H1 (cell line): ENCODE measurements at places on chromosomes 3 and 15. TPM values are rescaled to one million over a fixed set of nuclear protein-coding genes. Genes with fewer than 3 reads are reported as not detected.

DNA sequence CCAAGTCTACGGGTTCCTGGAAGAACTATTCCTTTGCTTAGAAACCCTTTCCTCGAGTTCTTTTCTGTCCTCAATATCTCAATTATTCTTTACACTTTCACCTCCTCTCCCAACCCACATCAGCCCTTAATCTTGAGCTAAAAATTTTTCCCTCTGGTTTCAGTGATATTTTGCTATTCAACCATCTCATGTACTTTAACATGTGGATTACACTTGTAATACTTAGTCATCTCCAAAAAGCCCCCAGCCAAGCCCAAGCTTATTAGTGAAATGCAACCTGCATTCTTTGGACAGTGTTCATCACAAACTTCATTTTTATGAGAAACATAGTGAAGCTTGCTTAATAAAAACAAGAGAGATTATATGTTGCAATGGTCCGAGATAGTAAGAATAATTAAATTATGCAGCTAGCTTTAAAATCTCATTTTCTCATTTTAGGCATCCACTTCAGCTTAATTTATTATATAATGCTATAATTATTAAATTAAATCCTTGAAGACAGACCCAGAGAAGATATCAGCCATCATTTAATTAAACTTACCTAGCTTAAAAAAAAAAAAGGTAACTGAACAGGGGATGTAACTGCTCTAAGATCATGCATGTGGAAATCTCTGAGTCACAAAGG lies 534.5 kb upstream of the TBL1XR1 start:
- DNase-seq, result no peak
- H3K27me3 ChIP-seq, result no peaks in the 10 kb centered on the region
- peaks cover 8% of the 10 kb centered on the region for H3K4me1 ChIP-seq
- no peak overlapping the region for H3K4me3 ChIP-seq

DNA sequence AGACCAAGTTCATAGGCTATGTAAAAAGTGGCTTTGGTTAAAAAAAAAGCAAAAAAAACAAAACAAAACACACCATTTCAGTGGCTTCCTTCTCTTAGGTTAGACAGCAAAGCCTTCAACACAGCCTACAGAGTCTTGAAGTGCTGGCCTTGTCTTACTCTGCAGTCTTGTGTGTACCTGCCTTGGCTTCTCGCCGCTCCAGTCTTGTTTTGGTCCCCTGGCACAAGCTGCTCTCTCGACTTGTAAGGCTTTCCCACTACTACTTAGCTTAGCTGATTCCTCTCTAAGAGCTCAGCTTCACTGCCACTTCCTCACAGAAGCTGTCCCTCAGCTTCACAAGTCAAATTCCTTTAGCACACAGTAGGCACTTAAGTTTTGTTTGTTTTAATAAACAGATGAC lies 63.0 kb downstream of the ST3GAL6 start:
- no peaks in the 10 kb centered on the region for H3K36me3 ChIP-seq
- no peak for DNase-seq
- H3K4me1 ChIP-seq, result no peaks in the 10 kb centered on the region
- no peak overlapping the region for H3K27ac ChIP-seq

DNA sequence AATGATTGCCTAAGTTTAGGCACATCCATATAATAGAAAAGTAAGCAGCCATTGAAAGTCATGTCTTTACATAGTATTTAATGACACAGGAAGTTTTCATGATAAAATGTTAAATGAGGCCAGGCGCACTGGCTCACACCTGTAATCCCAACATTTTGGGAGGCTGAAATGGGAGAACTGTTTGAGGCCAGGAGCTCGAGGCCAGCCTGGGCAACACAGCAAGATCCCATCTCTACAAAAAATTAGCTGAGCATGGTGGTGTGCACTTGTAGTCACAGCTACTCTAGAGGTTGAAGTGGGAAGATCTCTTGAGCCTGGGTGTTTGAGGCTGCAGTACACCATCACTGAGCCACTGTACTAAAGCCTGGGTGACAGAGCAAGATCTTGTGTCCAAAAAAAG lies 59.4 kb downstream of the SETMAR start:
- no peak for DNase-seq
- H3K4me1 ChIP-seq, result no peaks in the 10 kb centered on the region
- H3K36me3 ChIP-seq, result no peaks in the 10 kb centered on the region

DNA sequence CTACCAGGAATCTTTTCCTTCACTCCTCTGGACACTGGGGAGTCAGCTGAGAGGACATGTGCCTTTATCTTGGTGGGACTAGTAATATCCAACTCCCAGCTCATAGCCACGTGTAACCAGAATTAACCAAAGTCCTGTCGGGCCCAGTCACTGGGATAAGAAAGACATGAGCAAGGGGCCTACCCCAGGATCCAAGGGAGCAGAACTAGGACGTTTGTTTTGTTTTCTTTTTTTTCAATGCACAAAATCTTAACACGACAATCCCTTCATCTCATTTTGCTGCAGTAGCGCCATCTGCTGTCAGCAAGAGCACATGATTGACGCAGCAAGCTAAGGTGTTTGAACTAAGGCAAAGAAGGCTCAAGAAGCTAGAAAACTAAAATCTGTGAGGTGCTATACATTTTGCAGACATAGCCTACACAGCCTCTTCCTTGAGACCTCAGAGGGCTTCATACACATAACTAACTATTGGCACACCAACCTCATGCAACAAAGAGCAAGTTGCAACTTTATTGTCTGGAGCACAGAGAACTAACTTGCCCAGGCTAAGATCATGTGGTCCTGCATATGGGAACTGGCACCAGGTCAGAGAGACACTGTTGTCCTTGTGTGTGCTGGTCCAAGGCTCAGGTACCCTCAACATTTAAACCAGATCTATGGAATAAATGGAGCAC lies 43.6 kb downstream of the RLBP1 start:
- peak; percentile 63 for DNase-seq
- no peaks in the 10 kb centered on the region for H3K4me1 ChIP-seq
- no peaks in the 10 kb centered on the region for H3K27me3 ChIP-seq
- H3K36me3 ChIP-seq, result no peaks in the 10 kb centered on the region
- H3K4me3 ChIP-seq, result no peak overlapping the region
- H3K27ac ChIP-seq, result no peak overlapping the region

GRCh38 chr3:114686621-114687020 lies 392.8 kb downstream of the TIGIT start:
- H3K27ac ChIP-seq, result no peak overlapping the region
- no peak overlapping the region for H3K4me3 ChIP-seq
- H3K36me3 ChIP-seq, result no peaks in the 10 kb centered on the region
- H3K4me1 ChIP-seq, result no peaks in the 10 kb centered on the region

DNA sequence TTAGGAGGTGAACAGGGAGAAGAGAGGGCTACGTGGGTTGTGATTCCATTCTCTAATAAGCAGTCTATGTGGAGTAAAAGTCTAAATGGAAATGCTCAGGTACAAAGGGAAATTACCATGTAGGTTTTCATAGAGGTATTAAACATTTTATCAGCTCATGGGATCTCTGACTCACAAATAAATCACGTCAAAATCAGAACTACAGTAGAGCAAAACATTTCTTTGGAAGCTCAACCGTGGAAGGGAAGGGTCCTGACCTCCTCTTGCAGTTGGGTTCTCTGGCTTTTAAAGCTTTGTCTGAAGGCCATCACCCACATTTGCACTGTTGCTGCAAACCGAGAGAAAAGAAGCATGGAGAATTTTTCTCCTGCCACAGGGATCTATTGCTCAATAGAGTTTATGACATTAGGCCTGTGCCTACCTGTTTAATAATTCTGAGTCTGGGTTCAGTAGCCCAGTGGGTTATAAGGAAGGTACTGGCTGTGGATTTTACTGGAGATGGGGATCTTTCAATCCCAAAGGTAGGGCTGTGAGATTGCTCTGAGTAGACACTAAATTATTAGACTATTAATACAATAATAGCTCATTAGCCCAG lies 24.2 kb upstream of the PGPEP1L start:
- no peak overlapping the region for H3K27ac ChIP-seq
- no peaks in the 10 kb centered on the region for H3K4me1 ChIP-seq
- no peak for DNase-seq
- no peaks in the 10 kb centered on the region for H3K36me3 ChIP-seq
- H3K4me3 ChIP-seq, result no peak overlapping the region

- no peaks in the 10 kb centered on the region for H3K27me3 ChIP-seq
- no peak overlapping the region for H3K4me3 ChIP-seq
- H3K27ac ChIP-seq, result no peak overlapping the region
- no peak for DNase-seq
Observed at GRCh38 chr3:52670621-52671521, 14.8 kb downstream of the PBRM1 start.

- no peaks in the 10 kb centered on the region for H3K4me1 ChIP-seq
- no peaks in the 10 kb centered on the region for H3K27me3 ChIP-seq
- DNase-seq, result no peak
- H3K36me3 ChIP-seq, result no peaks in the 10 kb centered on the region
Observed at GRCh38 chr3:178397202-178397601, 139.0 kb upstream of the KCNMB2 start.

- H3K27ac ChIP-seq, result peak within 1 kb of the TSS; percentile 67
- H3K36me3 ChIP-seq, result peaks cover 51% of the 10 kb centered on the region
- H3K27me3 ChIP-seq, result no peaks in the 10 kb centered on the region
- no peak for DNase-seq
- H3K4me3 ChIP-seq, result peak within 1 kb of the TSS; percentile 96
- peaks cover 16% of the 10 kb centered on the region for H3K4me1 ChIP-seq
Observed at GRCh38 chr3:109337393-109337792, at the start of gene DPPA4. TSS of gene DPPA4 (minus strand) at chr3:109337546. CDS start at chr3:109337517, 29 bp downstream.

DNA sequence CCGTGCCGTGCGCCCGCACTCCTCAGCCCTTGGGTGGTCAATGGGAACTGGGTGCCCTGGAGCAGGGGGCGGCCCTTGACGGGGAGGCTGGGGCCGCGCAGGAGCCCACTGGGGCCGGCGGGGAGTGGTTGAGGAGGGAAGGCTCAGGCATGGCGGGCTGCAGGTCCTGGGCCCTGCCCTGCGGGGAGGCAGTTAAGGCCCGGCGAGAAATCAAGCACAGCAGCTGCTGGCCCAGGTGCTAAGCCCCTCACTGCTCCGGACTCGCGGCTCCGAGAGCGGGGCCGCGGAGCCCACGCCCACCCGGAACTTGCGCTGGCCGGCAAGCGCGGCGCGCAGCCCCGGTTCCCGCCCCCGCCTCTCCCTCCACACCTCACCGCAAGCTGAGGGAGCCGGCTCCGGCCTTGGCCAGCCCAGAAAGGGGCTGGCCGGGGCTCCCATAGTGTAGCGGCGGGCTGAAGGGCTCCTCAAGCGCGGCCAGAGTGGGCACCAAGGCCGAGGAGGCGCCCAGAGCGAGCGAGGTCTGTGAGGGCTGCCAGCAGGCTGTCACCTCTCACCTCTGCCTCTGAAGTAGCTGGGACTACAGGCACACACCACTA lies 7.8 kb downstream of the GP9 start:
- no peaks in the 10 kb centered on the region for H3K36me3 ChIP-seq
- H3K4me3 ChIP-seq, result no peak overlapping the region; the same call in 1 of the 2 replicates
- DNase-seq, result no peak
- no peak overlapping the region for H3K27ac ChIP-seq

- H3K4me3 ChIP-seq, result no peak overlapping the region
- no peaks in the 10 kb centered on the region; the same call in 1 of the 2 replicates for H3K27me3 ChIP-seq
- no peak overlapping the region for H3K27ac ChIP-seq
- DNase-seq, result no peak
Observed at GRCh38 chr3:135134684-135135075, 339.6 kb downstream of the EPHB1 start.

GRCh38 chr15:48020166-48020565 lies 100.6 kb upstream of the SLC24A5 start:
- no peaks in the 10 kb centered on the region for H3K4me1 ChIP-seq
- no peak overlapping the region for H3K4me3 ChIP-seq
- no peaks in the 10 kb centered on the region for H3K27me3 ChIP-seq
- no peak overlapping the region for H3K27ac ChIP-seq
- no peaks in the 10 kb centered on the region for H3K36me3 ChIP-seq

DNA sequence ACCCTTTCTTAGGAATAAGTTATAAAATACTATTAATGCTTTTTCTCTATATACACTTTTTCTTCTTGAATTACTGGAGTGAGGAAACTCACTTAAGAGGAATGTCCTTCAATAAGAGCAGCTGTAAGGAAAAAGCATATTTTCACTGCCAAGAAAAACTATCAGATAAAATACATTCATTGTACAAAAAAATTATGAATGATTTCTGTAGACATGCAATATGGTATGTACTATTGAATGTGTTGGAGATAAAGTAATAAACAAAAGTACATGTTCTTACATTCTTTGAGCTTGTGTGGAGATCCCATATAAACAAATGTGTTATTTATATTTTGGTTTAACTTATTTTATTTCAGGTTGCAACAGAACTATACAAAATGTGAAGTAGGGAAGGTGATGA lies 241.0 kb upstream of the ZNF717 start:
- H3K36me3 ChIP-seq, result no peaks in the 10 kb centered on the region; the same call in 1 of the 2 replicates
- no peaks in the 10 kb centered on the region for H3K4me1 ChIP-seq
- no peak overlapping the region for H3K27ac ChIP-seq
- no peak overlapping the region for H3K4me3 ChIP-seq
- no peaks in the 10 kb centered on the region for H3K27me3 ChIP-seq

GRCh38 chr15:51195459-51195858 lies 100.8 kb upstream of the TNFAIP8L3 start:
- H3K27ac ChIP-seq, result no peak overlapping the region
- no peak overlapping the region for H3K4me3 ChIP-seq
- no peaks in the 10 kb centered on the region for H3K4me1 ChIP-seq
- no peaks in the 10 kb centered on the region for H3K27me3 ChIP-seq
- H3K36me3 ChIP-seq, result no peaks in the 10 kb centered on the region
- no peak for DNase-seq

DNA sequence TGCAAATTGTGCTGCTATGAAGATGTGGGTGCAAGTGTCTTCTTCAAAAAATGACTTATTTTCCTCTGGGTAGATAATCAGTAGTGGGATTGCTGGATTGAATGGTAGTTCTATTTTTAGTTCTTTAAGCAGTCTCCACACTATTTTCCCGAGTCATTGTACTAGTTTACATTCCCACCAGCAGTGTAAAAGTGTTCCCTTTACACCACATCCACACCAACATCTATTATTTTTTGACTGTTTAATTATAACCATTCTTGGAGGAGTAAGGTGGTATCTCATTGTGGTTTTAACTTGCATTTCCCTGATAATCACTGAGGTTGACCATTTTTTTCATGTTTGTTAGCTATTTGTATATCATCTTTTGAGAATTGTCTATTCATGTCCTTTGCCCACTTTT lies 19.7 kb upstream of the PSMD6 start:
- H3K36me3 ChIP-seq, result no peaks in the 10 kb centered on the region
- DNase-seq, result no peak
- H3K27ac ChIP-seq, result no peak overlapping the region
- H3K27me3 ChIP-seq, result no peaks in the 10 kb centered on the region
- no peak overlapping the region for H3K4me3 ChIP-seq
- peaks cover 3% of the 10 kb centered on the region; the same call in 1 of the 2 replicates for H3K4me1 ChIP-seq

SNTN gene
- total RNA-seq, result not detected in 2 replicates

LRRIQ4 gene
- not detected in 2 replicates for total RNA-seq

TJP1 gene
- total RNA-seq, result 135 and 138 TPM in 2 replicates

ACSBG1 gene
- total RNA-seq, result 6.1 and 7.1 TPM in 2 replicates

FMN1 gene
- total RNA-seq, result 2.9 and 3.7 TPM in 2 replicates
